ENCODE measurements at places on chromosomes 12 and 14.

GRCh38 chr14:93381644-93382043 lies 34.7 kb downstream of the COX8C start:
- DNase-seq: no peak

- DNase-seq: no peak
These were observed 32.8 kb downstream of the DGLUCY start for GRCh38 chr14:91146661-91147060.

GRCh38 chr14:49314737-49315136 lies 271.4 kb downstream of the RPS29 start:
- no peak for DNase-seq

DNA sequence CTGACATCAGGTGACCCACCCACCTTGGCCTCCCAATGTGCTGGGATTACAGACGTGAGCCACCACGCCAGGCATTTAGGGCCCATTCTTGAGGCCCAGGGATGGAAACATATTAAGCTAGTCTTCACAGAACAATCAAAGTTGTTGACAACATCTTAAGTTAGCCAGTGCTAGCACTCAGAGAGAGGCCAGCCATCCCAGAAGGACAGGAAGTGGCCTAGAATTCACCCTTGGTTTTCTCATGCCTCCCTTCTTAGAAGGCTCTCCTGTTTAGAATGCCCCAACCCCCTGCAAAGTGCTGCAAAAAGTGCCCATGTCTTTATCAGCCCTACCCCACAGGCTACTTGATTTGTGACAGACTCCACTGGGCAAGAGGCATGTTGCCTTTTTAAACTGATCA lies 12.1 kb upstream of the OR6J1 start:
- DNase-seq: no peak

- DNase-seq: peak; percentile 44
These were observed 1482.5 kb upstream of the TMEM132C start for GRCh38 chr12:126784328-126784921.

- no peak for DNase-seq
These were observed 295.7 kb downstream of the CEP128 start for GRCh38 chr14:80645667-80646413.

- no peak for DNase-seq
These were observed 6.1 kb upstream of the SNAPC1 start for GRCh38 chr14:61756135-61756534.

- no peak for DNase-seq
These were observed 50.5 kb downstream of the PLEKHA5 start for GRCh38 chr12:19179986-19180385.

DNA sequence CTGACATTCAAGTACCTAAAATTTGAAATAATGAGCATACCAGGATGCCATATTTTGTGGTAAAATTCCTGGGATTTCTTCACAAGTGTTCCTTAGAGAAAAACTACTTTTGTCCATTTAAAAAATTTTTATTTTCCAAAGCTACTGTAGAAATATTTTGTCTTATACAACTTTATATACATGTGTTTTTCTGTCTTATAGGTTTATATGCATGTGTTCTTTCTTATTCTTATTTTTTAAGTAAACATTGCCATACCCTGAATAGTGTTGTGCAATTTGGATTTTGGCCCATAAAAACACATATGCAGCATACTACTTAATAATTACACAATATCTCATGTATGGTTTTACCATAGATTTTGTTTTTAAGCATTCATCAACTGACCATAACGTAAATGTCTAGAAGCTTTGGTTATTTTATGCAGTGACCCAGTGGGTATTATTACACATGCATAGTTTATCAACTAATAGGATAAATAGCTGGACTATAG lies 1107.4 kb upstream of the SEL1L start:
- DNase-seq: no peak

DNA sequence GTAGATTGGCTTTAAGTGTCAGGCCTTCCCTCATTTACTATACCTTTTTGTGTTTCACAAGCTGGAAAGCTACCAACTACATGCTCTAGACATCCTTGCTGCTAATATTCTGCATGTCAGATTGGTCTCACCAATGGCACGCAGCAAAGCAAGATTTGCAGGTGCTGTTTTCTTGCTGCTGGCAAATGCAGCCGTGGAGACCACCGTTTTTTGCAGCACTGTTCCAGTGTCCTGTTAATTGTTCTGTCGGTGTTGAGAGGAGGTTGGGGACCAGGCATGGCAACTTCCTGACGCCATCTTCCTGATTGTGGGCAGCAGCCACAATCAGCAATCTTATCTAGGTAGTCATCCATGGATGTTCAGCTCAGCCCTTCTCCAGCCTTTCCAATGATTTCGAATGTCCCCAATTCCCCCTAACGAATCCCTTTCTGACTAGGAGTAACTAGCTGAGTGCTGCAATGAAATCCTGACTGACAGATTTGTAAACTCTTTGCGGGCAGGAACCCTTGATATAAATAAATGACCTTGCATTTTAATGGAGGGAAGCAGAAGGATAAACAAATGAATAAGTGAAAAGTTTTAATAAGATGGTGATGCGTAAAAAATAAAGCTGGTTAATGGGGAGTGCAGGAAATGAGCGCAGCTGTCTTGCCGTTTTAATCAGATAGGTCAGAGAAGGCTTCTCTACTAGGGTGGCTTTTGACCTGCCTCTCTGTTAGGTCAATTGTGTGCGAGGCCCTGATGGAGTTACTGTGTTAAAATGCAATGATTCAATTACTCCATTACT lies 574 bp upstream of the CRADD start:
- DNase-seq: no peak

- peak; percentile 31 for DNase-seq
These were observed 116.5 kb downstream of the GPHN start for GRCh38 chr14:66624336-66624937.

DNA sequence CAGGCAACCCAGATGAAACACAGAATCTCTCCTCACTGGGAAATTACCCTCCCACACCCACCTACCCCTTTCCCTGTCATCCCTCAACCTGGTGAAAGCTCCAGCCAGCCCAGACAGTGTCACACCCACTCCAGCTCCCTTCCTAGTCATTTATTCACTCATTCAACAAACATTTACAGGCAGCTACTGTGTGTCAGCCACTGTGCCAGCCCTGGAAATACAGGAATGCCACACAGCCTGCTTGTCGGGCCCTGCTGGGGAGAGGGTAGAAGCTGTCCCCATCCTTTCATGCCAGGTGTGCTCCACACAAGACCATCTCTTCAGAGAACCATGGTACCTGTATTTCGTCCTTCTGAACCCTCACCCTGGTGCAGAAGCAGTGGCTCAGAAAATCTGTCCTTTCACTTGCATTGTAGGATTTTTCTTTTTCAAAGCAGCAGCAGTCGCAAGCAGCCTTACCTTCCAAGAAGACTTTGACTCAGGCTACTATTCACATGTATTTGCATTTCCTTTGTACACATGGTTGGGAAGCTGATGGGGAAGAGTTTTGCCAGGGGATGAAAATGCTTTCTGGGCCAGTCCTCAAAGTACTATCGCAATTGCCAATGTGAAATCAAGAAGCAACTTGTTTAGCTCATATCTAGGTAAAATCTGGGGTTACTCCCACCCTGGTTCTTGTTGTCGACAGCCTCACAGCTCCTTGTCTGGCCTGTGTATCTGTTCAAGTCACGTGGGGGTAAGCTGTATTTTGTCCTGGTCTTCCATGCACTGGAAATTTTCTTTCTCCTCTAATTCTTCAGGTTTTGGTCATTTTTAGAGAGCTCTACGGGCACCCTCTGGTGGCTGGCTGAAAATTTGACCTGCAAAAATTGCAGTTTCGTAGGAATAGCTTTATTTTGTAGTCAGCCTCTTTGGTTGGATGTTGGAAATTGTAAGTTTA lies 147.4 kb upstream of the EGLN3 start:
- DNase-seq: no peak

GRCh38 chr14:31659278-31659677 lies 98.1 kb downstream of the NUBPL start:
- DNase-seq: no peak

GRCh38 chr14:77882098-77882497 lies 82.2 kb downstream of the ADCK1 start:
- DNase-seq: no peak

- DNase-seq: no peak
These were observed 1.7 kb downstream of the C12orf76 start for GRCh38 chr12:110046451-110047187.

DNA sequence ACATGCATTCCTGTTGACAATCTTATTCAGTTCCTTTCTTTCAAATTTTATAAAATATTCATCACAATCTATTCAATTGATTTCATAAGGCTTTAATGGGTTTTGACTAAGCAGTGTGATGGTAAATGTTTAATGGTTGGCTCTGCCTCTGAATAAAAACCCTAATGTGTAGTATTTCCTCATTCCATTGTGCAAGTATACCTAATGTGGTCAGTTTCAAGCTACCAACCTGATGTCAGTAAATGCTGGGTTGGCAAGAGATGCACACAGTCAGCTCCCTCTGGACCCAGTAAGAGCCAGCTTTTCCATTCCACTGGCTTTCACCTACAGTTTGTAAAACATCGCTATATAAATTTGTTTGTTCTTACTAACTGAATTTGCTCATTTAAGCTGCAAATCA lies 53.9 kb downstream of the METTL25 start:
- DNase-seq: no peak

DNA sequence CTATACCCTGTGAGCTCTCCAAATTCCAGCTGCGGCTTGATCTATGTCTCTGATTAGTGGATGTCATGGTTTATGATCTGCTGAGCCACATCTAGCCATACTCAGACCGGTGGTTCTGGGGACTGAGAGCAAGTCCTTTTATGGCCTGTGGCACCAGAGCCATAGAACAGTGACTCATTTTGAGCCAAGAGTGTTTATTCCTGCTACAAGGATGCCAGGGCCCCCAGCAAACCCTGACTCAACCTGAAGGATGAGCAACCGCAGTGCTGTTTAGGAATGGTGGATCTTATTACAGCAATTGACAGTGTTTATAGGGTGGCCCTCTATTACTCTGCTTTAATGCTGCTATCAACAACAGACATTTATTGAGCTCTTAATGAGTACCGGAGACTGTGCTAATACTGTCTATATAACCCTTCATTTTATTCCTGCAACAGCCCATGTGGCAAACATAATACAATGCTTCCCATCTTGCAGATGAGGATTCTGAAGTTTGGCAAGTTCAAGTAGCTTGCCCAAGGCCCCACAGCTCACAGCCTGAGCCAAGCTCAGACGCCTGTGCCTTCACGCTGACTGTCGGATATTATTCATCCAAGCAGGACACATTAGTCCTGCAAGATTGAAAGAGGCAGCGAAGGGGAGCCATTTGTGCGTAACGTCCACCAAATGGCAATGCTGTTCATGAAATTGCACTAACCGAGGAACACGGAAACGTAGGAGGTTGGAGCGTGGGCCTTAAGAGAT lies 273.6 kb upstream of the PWP1 start:
- DNase-seq: no peak
